ENCODE measurements at places on chromosomes 4 and X.

- DNase-seq = no peak
Measured at GRCh38 chrX:78957768-78958130, 12.6 kb downstream of the P2RY10 start.

- DNase-seq = no peak
Measured at GRCh38 chr4:174307694-174308093, 24.0 kb downstream of the CEP44 start.

GRCh38 chr4:82901183-82901718 is 716 bp downstream of the THAP9 start:
- no peak for DNase-seq

DNA sequence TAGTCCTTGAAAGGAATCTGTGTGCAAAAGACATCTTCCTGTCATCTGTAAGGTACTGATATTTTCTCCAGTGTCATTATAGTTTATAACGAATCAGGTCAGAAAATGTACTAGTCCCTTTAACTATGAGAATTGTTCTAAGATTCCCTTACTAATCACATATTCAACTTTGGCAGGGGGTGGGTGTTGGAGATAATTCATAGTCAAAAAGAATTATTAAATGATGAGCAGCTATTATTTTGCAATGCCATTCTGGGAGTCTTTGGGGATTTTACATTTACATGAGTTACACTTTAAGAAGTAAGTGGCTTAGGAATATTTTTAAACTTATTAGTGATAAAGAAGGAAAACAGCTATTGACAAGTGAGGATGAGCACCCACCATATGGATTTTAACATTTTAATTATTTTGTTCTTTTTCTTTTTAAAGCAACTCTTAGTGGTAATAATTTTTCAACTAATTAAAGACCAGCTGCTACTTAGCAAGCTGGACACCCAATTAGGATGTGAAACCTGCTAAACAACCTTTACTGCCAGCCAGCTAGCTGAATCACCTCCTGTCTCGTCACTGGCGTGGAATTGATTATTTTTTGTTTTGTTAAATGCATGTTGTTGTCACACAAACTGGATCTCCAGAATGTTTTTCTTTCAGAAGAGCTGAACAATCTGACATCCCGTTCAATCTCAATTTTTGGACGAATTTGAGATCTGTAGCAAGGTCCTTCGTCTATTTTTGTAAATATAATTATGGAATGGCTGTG is 219.2 kb downstream of the ARAP2 start:
- DNase-seq = no peak
